ENCODE measurements at places on chromosomes 12 and 14. TPM values are rescaled to one million over a fixed set of nuclear protein-coding genes. Genes with fewer than 3 reads are reported as not detected.

Gene SLCO1C1
- total RNA-seq, result 0.36 TPM

DNA sequence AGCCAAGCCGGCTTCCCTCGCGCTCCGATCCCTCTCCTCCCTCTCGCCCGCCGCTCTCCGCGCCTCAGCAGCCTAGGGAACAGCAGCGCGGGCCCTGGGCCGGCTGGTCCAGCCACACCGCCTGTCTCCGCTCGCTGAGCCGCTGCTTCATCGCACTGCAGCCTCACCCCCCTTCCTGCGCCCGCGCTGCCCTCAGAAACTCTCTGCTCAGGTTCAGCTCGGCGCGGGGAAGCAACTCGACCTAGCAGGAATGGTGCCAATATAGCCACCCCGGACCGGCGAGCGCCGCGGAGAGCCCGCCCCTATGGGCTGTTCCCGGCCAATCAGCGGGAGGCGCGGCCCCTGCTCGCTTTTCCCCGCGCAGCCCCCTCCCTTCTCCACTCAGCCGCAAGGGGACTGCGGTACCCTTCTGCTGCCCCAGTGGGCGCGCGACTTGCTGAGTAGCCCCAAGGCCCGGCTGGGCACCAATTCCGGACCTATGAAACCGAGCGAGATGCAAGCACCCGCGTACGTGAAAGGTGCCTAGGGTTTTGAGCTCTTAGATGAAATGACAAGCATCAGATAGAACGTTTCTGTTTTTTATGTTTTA lies at the start of gene ADAMTS20:
ADAMTS20 (minus strand) TSS at position 233 of the 589 bp plus-strand sequence. CDS start 282 bp downstream, outside the sequence.
- peaks cover 39% of the 10 kb centered on the region for H3K27me3 ChIP-seq
- H3K36me3 ChIP-seq, result no peaks in the 10 kb centered on the region
- DNase-seq, result peak; percentile 77
- peaks cover 21% of the 10 kb centered on the region for H3K4me1 ChIP-seq
- H3K4me3 ChIP-seq, result peak within 1 kb of the TSS; percentile 98
- H3K27ac ChIP-seq, result peak within 1 kb of the TSS; percentile 97

Gene SLC2A13
- total RNA-seq, result 6.3 TPM

Gene SCN8A
- 13.5 TPM for total RNA-seq

Gene MDM2
- 123 TPM for total RNA-seq

GRCh38 chr14:26597071-26597588 lies 703 bp downstream of the NOVA1 start:
- H3K4me3 ChIP-seq, result peak overlapping the region; percentile 96
- peaks cover 56% of the 10 kb centered on the region for H3K4me1 ChIP-seq
- DNase-seq, result peak; percentile 23
- no peaks in the 10 kb centered on the region for H3K36me3 ChIP-seq

DNA sequence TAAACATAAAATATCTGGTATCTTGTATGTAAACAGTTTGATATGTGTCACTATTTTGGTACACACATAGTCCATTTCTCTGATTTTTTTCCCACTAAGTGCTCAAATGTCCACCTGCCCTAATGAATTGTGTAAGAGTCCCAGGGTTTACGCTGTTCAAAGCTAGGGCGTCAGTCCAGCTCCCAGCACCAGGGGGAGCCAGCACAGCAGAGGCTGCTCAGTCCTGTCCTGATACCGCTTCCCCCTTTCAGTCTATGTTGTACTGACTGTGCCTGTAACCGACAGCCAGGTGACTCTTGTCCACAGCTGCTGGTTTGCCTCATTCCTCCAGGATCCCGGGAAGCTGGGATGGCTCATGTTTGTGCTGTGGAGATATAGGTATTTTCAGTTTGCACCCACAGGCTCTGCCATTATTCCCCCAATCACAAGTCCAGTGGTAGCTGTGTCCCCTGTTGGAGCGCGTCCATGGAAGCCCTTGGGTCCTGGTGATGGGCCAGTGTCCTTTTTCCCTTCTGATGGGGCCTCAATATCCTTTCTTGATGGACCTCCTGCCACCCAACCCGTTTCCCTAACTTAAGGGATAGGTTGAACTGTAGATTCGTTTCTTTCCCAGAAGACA lies 242.0 kb downstream of the NEDD1 start:
- H3K4me3 ChIP-seq, result no peak overlapping the region
- H3K36me3 ChIP-seq, result no peaks in the 10 kb centered on the region
- H3K27ac ChIP-seq, result no peak overlapping the region
- no peaks in the 10 kb centered on the region for H3K27me3 ChIP-seq
- DNase-seq, result peak; percentile 70

Gene NOP9
- 34.8 TPM for total RNA-seq

Gene KRT8
- total RNA-seq, result 8.3 TPM

DNA sequence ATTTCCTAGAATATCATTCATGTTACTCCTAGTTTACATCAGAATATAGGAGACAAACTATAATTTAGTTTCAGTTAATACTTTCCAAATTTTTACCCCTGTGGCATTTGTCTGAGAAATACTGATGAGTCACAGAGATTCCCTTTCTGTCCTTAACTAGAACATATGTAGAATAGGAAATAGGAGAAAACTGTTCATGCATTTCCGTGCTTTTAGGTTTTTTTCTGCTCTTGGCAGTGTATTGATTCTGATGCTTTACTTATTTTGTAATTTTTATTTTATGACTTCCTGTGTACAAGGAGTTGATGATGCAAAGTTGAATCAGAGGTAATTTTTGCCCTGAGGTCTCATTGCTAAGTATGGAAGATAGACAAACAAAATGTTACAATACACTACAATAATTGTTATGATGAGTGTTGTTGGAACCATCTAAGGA lies 23.0 kb downstream of the MNAT1 start:
- H3K4me3 ChIP-seq, result no peak overlapping the region
- no peak for DNase-seq
- H3K36me3 ChIP-seq, result no peaks in the 10 kb centered on the region
- no peaks in the 10 kb centered on the region for H3K27me3 ChIP-seq
- H3K27ac ChIP-seq, result no peak overlapping the region
- H3K4me1 ChIP-seq, result peaks cover 4% of the 10 kb centered on the region

DNA sequence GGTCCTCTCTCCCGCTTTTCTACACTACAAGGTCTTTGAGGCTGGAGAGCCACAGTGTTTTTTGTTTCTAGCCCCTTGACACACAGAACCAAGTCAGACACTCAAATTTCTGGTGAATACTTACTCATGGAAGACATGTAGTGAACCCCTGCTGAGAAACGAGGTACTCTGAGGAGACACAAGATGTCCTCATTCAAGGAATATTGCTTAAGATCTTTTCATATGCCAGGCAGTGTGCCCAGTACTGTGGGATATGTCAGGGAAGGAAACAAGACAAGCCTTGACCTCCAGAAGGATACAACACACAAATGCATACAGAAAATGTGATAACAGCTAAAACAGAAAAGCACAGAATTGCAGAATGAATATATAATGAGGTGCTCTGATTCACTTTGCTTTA lies 75.9 kb downstream of the TMTC1 start:
- H3K4me1 ChIP-seq, result peaks cover 13% of the 10 kb centered on the region
- DNase-seq, result no peak
- peaks cover 2% of the 10 kb centered on the region for H3K36me3 ChIP-seq
- H3K27ac ChIP-seq, result no peak overlapping the region
- H3K27me3 ChIP-seq, result no peaks in the 10 kb centered on the region
- no peak overlapping the region for H3K4me3 ChIP-seq

Gene TGFB3
- total RNA-seq, result 5.5 TPM

- DNase-seq, result no peak
- H3K36me3 ChIP-seq, result no peaks in the 10 kb centered on the region
- no peak overlapping the region for H3K27ac ChIP-seq
These were observed 528.4 kb upstream of the LMO3 start for GRCh38 chr12:17134315-17134714.

GRCh38 chr14:88269806-88270420 lies 53.2 kb downstream of the KCNK10 start:
- H3K4me3 ChIP-seq, result no peak overlapping the region
- H3K27ac ChIP-seq, result no peak overlapping the region
- H3K36me3 ChIP-seq, result peaks cover 3% of the 10 kb centered on the region
- DNase-seq, result no peak
- H3K27me3 ChIP-seq, result peaks cover 4% of the 10 kb centered on the region
